ENCODE measurements at places on chromosomes 1 and 21.

GRCh38 chr1:13617773-13618172, 34.1 kb downstream of the PDPN start:
- no peak for DNase-seq

DNA sequence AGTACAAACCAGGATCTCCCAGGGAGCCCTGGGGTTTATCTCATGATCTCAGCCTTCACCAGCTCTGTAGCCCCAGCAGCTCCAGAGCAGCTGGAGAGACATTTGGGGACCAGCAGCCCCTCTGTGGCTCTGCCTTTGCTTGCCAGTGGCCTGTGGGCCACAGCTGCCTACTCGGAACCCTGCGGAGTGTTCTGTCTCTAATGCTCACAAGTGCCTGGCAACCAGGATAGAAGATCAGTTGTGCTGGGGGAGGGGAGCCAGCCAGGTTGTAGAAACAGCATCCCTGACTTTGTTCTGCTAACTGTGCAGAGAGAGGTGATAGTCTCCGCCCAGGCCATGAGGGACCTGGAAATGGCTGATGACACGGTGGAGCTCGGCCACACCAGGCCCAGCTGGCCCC, 50.9 kb upstream of the KCNJ15 start:
- DNase-seq: no peak

DNA sequence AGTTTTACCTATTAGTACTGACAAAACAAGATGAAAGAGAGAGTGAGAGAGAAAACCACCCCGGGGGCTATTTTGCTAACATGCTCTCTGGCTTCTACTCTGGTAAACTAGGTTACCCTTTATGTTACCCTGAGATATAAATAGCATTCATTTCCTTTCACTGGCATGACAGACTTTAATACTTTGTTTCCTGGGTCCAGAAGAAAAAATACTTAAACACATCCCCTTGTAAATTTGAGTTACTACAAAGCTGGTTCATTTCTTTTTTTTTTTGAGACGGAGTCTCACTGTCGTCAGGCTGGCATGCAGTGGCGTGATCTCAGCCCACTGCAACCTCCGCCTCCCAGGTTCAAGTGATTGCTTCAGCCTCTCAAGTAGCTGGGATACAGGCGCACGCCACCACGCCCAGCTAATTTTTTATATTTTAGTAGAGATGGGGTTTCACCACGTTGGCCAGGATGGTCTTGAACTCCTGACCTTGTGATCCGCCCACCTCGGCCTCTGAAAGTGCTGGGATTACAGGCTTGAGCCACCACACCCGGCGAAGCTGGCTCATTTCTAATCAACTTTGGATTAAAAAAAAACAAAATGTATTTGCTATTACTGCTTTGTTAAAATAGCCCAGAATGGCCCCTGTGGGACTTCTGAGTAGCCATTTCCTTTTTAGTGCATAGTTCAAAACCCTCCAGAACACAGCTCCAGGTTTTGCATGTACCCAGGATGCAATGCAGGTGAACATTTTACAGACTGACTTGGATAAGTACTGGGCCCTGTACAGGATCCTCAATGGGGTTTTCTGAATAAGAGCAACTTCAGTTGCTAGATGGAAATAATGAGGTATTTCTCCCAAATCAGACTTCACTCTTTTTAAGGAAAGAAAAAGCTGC, 20.6 kb downstream of the INPP5B start:
- no peak for DNase-seq

DNA sequence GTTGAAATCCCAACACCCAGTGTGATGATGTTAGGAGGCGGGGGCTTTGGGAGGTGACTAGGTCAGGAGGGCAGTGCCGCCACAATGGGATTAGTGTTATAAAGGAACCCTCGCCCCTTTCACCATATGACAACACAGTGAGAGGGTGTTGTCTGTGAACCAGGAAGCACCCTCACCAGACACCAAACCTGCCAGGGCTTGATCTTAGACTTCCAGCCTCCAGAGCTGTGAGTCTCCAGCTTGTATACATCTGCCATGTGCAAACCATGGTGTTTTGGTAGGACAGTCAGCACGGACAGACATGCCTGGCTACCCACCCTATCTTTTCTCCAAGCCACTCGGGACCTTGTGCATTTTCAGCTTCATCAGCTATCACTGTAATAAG, 4.0 kb downstream of the TRIM11 start:
- DNase-seq: no peak

DNA sequence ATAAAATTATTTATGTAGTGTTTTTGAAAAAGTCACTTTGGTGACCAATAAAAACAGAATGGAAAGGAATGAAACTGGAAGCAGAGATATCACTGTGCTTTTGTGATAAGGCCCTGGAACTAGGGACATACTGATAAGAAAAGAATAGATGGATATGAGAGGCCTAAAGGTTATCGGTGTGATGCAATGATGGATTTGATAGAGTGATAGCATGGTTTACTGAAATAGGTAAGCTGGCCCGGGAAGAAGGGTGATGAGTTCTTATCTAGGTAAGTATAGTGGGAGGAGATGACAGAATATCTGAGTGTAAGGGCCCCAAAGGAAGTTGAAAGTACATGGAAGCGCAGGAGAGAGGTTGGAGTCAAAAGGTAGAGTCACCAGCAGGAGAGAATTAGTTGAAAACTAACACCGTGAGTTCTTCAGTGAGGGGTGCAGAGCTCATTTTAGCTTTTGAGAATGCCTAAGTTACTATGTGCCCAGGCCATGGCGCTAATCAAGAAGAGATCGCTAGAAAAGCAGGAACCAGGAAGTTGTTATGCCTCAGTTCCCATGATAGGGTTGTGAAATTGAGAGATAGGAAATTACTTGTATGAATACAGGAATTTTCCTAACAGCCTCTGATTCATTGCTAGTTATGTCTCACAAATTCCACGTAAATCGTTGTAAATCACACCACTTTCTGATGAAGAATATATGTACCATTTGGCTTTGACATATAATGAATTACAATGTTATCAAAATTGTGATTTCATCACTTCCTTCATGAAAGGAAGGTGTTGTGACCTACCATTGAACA, 115.3 kb downstream of the PLA2G4A start:
- no peak for DNase-seq

DNA sequence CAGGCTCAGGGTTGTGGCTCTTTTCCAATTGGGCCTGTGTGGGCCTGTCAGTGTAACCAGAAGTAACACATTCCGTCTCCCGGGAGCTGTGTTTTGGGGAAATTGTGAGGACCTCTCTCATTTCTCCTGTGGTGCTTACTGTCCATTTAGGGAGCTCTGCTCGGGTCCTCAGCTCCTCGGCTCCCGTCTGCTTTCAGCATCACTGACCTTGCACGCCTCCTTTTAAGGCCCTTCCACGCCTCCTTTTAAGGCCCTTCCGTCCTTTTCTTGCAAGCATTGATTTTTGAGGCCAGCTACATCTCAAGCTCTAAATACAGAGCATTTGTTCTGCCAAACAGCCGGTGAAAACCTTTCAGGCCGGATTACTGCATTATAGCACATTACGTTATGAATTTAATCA, 9.7 kb downstream of the CA6 start:
- DNase-seq: no peak

- DNase-seq: no peak
Measured at GRCh38 chr1:27704958-27705357, 20.8 kb upstream of the FAM76A start.

GRCh38 chr1:228312136-228312764, 94.4 kb downstream of the TRIM11 start:
- no peak for DNase-seq

- DNase-seq: peak; percentile 48
Measured at GRCh38 chr1:54016343-54017282, 1.4 kb downstream of the LDLRAD1 start.

- no peak for DNase-seq
Measured at GRCh38 chr1:63775418-63776127, 1.8 kb downstream of the ROR1 start.

- DNase-seq: no peak
Measured at GRCh38 chr1:192958871-192959270, 100.3 kb downstream of the UCHL5 start.

- no peak for DNase-seq
Measured at GRCh38 chr1:101540161-101540560, 303.3 kb downstream of the S1PR1 start.

DNA sequence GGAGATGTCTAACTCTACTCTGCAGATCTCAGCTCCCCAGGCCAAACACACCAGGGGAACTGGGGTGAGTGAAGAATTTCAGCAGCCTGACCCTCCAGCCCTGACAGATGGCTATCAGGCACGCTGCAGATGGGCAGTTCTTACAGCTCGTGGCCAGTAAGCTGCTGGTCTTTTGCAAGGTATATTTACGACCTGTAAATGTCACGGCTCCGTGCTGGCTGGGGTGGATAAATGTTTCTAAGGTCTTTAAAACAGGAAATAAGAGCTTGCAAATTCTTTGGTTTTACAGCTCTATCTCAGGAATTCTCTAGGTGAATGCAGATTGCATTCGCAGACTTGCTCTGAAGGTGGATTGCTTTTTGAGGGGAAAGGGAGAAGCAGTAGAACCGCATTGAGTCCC, 10.1 kb downstream of the DOP1B start:
- DNase-seq: no peak

GRCh38 chr1:67743072-67743725, 58.2 kb downstream of the GADD45A start:
- DNase-seq: no peak

DNA sequence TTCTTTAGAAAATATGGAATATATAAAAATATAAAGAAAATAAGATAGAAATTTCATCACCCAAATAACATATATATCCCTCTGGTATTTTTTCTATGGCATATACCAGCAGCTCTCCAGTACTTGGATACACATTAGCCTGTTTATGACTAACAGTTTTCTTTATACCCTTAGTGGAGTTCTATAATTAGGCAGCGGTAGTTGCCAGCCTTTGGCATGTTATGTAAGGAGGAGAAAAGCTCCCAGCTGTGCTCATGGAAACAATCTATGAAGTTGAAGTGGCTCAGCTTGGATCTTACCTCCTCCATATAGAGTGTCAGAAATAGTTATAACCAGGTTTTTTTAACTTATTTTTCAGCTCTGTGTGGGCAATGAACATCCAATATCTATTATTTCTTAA, 1636.8 kb downstream of the AMY1C start:
- DNase-seq: no peak

DNA sequence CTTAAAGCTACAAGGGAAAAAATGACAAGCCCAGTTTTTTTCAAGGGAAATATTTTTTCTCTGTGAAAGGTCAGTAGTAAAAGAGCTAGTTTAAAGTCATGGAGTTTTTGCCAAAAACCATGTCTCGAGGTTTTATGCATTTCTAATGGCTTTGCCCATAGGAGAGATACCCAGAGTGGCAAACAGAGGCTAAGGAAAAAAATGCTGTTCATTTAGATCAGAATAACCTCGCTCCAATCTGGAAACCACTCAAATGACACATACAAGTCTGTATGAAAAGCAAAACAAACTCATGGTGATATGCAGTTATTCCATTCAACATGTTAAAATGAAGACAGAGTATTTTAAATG, 36.9 kb upstream of the EDEM3 start:
- DNase-seq: no peak

- no peak for DNase-seq
Measured at GRCh38 chr1:9653491-9654050, 2.0 kb downstream of the PIK3CD start.
